ENCODE measurements at places on chromosomes 4 and X.

DNA sequence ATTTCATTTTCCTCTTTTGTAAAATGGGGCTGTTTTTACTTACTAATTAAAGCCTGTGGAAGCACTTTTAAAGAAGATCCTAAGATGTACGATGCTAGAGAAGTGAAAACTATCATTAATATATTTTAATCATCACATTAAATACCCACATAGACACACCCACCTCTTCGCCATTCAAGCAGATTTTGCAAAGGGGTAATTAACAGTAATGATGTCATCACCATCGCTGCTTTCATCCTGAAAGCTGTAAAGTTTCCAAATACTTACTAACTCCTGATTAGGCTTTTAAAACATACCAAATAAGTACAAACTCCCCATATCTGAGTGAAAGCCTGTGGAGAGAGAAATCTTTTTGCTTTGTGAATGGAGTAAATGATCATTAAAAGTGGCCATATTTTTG is 17.6 kb upstream of the NYX start:
- H3K27ac ChIP-seq, result no peak overlapping the region
- H3K4me1 ChIP-seq, result no peaks in the 10 kb centered on the region
- no peaks in the 10 kb centered on the region for H3K27me3 ChIP-seq
- no peaks in the 10 kb centered on the region for H3K36me3 ChIP-seq
- no peak overlapping the region for H3K4me3 ChIP-seq

GRCh38 chr4:98741952-98742351 is 83.5 kb upstream of the TSPAN5 start:
- H3K27me3 ChIP-seq, result no peaks in the 10 kb centered on the region
- DNase-seq, result no peak
- no peak overlapping the region for H3K4me3 ChIP-seq
- no peaks in the 10 kb centered on the region for H3K4me1 ChIP-seq
- H3K36me3 ChIP-seq, result no peaks in the 10 kb centered on the region

DNA sequence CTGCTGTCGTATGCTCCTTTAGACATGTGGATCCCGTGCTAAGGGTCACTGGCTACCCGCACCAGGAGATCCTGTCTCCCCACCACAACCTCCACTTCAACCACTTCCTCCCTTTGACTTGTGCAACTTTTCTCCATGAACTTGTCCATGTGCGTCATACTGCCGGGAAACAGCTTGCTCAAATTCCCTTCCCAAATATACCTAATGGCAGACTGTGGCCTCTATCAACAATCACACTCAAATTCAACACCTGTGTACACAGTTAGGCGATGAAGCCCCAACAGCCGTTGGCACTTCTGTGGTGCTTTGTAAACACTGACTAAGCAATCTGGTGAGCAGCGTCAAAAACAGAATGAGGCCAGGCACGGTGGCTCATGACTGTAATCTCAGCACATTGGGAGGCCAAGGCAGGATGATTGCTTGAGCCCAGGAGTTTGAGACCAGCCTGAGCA is 49.5 kb downstream of the CD99L2 start:
- no peaks in the 10 kb centered on the region for H3K4me1 ChIP-seq
- H3K4me3 ChIP-seq, result no peak overlapping the region
- no peaks in the 10 kb centered on the region for H3K36me3 ChIP-seq
- H3K27me3 ChIP-seq, result no peaks in the 10 kb centered on the region

DNA sequence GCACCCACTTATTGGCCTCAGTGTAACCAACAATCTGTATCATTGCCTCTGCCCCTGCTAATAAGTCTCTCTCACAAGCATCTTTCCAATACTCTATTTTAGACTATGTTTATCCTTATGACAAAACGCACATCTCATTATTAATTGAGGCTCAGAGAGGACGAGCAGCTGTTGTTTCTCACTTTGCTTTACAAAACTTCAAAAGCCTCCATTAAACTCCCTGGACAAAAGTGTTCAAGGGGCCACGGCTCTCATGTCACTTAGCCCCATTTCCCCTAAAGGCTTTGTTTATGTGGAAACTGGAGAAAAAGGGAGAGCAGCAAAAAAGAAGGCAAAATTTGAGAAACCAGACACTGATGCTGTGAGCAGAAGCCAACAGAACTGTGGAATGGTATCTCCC is 180.0 kb upstream of the LNX1 start:
- DNase-seq, result no peak
- H3K27ac ChIP-seq, result no peak overlapping the region
- H3K4me1 ChIP-seq, result no peaks in the 10 kb centered on the region
- H3K27me3 ChIP-seq, result no peaks in the 10 kb centered on the region
- H3K36me3 ChIP-seq, result no peaks in the 10 kb centered on the region
- no peak overlapping the region for H3K4me3 ChIP-seq

DNA sequence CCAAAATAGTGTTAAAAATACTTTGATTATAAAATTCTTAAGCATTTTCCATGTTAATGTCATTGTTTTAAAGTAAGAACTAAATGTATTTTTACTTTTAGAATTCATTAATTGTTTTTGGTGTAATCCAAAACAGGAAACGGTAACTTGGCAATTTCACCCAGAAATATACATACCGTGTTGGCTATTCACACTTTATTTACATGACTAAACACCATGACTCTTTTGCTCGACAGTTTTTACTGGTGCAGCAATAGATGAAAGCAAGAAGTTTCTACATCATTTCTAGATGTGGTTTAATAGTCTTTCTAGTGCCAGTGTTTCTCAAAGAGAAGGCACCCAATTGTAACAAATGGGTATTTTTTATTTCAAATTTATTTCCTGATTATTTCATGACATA is 25.6 kb upstream of the MAGEA1 start:
- peaks cover 2% of the 10 kb centered on the region for H3K27me3 ChIP-seq
- H3K4me1 ChIP-seq, result no peaks in the 10 kb centered on the region
- no peaks in the 10 kb centered on the region for H3K36me3 ChIP-seq
- no peak overlapping the region for H3K4me3 ChIP-seq
- H3K27ac ChIP-seq, result no peak overlapping the region

DNA sequence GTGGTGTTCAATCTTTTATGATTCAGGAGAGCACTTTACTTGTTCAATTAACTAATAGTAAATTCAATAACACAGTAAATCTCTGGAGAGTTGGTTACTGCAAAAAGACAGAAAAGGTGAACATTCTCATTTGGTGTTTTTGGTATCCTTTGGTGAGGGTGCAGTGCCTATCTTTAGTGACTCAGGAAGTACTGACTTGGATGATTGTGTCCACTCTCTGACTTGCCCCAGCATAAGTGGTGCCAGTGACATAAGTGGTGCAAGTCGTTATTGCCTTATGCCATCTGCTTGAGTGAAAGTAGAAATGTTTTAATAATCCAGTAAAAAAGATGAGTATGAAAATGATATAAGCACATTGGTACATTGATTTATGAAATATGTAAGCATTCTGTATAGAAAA is 27.0 kb downstream of the GUCY1B1 start:
- no peaks in the 10 kb centered on the region for H3K27me3 ChIP-seq
- H3K4me1 ChIP-seq, result no peaks in the 10 kb centered on the region
- H3K27ac ChIP-seq, result no peak overlapping the region
- H3K36me3 ChIP-seq, result no peaks in the 10 kb centered on the region
- DNase-seq, result no peak

DNA sequence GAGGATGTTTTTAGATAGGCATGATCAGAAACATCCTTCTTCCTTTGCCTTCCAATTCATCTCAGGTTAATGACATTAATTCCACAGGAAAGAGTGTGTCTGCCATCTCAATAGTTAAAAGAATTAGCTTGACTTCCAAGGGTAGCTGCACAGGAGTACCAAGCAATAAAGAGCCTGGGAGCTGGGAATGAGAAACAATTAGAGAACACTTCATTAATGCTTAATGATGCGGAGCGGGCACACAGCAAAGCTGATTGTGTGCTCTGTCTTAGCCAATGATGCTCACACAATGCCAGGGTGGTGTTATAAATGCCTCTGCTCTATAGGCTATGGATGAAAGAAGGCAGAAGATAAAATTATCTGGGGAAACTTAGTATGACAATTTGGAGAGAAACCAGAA is 1052.5 kb upstream of the LCORL start:
- H3K36me3 ChIP-seq, result no peaks in the 10 kb centered on the region
- H3K27me3 ChIP-seq, result no peaks in the 10 kb centered on the region
- no peak overlapping the region for H3K4me3 ChIP-seq
- no peak overlapping the region for H3K27ac ChIP-seq
- DNase-seq, result no peak

- H3K27me3 ChIP-seq, result no peaks in the 10 kb centered on the region
- H3K36me3 ChIP-seq, result peaks cover 5% of the 10 kb centered on the region
- H3K4me1 ChIP-seq, result peaks cover 12% of the 10 kb centered on the region
- DNase-seq, result no peak
- no peak overlapping the region for H3K4me3 ChIP-seq
Measured at GRCh38 chr4:76706581-76706980, 191.4 kb downstream of the SOWAHB start.

- no peak overlapping the region for H3K4me3 ChIP-seq
- DNase-seq, result no peak
- no peak overlapping the region for H3K27ac ChIP-seq
- H3K4me1 ChIP-seq, result no peaks in the 10 kb centered on the region
- no peaks in the 10 kb centered on the region for H3K27me3 ChIP-seq
Measured at GRCh38 chrX:115058276-115058675, 40.9 kb upstream of the IL13RA2 start.

- DNase-seq, result no peak
- no peaks in the 10 kb centered on the region for H3K36me3 ChIP-seq
Measured at GRCh38 chrX:74506317-74507115, 85.2 kb downstream of the SLC16A2 start.

DNA sequence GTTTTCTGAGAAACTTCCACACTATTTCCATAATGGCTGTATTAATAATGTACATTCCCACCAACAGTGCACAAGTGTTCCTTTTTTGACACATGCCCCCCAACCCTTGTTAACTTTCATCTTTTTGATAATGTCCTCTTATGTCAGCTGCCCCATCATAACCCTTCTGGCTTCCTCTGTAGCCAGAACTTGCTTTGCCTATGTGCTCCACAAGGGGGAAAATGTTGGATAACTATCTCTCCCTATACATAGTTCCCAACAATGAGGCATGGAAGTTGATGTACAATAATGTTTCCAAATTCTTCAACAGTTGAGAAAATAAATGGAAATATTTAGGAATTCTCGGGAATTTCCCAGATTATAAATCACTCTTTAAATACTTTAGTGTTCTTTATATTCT is 142.9 kb downstream of the ASB9 start:
- H3K4me1 ChIP-seq, result no peaks in the 10 kb centered on the region
- no peak overlapping the region for H3K27ac ChIP-seq
- no peaks in the 10 kb centered on the region for H3K36me3 ChIP-seq
- no peaks in the 10 kb centered on the region for H3K27me3 ChIP-seq
- H3K4me3 ChIP-seq, result no peak overlapping the region

DNA sequence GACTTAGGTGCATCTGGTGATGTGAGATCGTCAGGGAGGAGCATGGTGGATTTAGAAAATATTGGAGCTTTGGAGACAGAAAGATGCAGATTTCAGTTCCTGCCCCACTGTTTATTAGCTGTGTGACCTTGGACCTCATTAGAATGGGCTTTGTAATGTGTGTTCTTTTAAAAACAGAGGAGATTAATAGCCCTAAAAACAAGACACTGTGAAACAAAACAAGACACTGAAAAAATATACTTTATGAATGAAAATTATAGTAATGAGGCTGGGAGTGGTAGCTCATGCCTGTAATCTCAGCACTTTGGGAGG is 79.5 kb downstream of the EVC start:
- DNase-seq, result no peak
- H3K36me3 ChIP-seq, result no peaks in the 10 kb centered on the region
- H3K4me3 ChIP-seq, result no peak overlapping the region
- H3K27ac ChIP-seq, result no peak overlapping the region

DNA sequence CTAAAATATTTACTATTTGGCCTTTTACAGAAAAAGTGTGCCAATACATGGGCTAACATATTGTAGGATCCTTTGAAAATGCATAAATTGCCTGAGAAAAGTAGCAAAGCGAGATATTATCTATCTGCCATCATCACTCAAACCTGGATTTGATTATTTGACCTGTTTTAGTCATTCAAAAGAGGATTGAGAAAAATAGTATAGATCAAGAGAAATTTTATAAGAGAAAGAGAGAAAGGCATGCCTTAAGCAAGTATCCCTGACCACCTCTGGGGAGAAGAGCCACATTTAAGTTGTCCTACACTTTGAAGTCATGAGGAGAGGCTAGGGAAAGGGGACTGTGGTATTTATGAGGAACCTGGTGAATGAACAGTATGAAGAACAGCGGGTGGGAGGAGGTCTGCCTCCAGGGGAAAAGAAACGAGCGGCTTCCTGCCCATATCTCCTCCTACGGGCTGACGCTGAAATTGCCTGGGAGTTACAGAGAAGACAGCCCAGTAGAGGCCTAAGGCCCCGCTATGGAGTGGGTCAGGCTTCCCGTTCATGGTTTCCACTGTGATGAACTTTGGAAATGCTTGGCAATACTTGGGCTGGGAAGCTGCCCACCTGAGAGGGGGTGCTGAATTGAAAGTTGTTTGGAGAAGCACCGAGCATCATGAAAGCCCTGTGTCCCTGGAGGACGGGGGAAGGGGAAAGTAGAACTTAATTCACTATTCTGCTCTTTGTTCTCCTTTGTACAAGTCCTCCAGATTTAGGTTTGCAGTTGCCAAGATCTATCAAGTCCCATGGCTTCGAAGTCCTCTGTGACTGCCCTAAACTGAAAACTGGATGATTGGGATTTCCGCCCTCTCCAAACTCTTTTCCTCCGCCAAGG is 106.9 kb upstream of the ACSL4 start:
- no peaks in the 10 kb centered on the region for H3K36me3 ChIP-seq
- no peak for DNase-seq
- H3K27ac ChIP-seq, result no peak overlapping the region
- no peaks in the 10 kb centered on the region for H3K27me3 ChIP-seq
- H3K4me3 ChIP-seq, result no peak overlapping the region

- H3K27ac ChIP-seq, result no peak overlapping the region
- no peak overlapping the region for H3K4me3 ChIP-seq
- no peaks in the 10 kb centered on the region for H3K36me3 ChIP-seq
- no peak for DNase-seq
- H3K27me3 ChIP-seq, result no peaks in the 10 kb centered on the region
Measured at GRCh38 chr4:21735866-21736265, 212.7 kb downstream of the KCNIP4 start.

DNA sequence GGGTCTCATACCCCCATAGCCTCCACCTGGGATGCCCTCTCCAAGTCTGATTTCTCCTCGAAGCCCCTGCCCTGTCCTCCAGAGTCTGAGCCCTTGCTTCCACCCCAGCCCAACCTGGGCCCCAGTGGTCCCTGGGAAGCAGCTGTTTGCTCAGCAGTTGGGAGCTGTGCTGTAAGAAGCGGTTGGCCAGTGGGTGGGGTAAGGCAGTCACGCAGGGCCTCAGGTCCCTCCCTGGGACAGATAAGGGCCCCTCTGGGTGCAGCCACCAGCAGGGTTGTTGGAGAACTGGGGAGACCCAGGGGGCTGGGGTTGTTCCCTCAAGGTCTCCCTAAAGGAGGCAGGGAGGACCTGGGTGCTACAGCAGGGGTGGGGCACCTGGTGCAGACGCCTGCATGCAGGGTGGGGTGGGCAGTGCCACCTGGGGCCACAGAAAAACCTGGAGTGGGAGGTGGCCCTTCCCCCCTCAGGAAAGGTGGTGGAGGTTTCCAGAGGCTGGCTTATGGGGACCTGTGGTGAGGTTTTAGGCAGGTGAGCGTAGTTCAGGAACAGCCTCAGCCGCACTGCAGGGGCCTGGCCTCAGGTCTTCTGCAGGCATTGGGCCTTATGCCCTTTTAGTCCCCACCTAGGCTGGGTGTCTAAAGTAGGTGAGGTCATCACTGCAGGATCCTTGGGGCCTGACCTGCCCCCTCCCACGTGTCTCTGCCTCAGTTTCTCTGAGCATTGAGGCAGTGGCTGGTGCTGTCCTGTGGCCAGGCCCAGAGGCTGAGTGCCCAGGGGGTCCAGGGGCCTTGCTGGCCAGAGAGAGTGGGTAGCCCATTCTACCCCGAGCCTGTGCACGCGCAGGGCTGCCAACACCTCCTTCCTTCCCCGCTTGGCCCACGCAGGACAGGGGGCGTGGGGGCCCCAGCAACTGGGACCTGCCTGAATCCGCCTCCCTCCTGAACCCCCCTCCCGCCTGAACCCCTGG is 3.1 kb upstream of the SLC26A1 start:
- no peaks in the 10 kb centered on the region for H3K27me3 ChIP-seq
- H3K36me3 ChIP-seq, result no peaks in the 10 kb centered on the region
- DNase-seq, result no peak
- no peak overlapping the region for H3K27ac ChIP-seq

Data from aorta (tissue), 5 donors.